NCI-H524 treated with DMSO at 0.1 percent for 48 hours (cell line): ENCODE measurements at places on chromosomes 7 and 10.

GRCh38 chr7:121303422-121304101 is 25.2 kb upstream of the WNT16 start:
- no peak for DNase-seq

DNA sequence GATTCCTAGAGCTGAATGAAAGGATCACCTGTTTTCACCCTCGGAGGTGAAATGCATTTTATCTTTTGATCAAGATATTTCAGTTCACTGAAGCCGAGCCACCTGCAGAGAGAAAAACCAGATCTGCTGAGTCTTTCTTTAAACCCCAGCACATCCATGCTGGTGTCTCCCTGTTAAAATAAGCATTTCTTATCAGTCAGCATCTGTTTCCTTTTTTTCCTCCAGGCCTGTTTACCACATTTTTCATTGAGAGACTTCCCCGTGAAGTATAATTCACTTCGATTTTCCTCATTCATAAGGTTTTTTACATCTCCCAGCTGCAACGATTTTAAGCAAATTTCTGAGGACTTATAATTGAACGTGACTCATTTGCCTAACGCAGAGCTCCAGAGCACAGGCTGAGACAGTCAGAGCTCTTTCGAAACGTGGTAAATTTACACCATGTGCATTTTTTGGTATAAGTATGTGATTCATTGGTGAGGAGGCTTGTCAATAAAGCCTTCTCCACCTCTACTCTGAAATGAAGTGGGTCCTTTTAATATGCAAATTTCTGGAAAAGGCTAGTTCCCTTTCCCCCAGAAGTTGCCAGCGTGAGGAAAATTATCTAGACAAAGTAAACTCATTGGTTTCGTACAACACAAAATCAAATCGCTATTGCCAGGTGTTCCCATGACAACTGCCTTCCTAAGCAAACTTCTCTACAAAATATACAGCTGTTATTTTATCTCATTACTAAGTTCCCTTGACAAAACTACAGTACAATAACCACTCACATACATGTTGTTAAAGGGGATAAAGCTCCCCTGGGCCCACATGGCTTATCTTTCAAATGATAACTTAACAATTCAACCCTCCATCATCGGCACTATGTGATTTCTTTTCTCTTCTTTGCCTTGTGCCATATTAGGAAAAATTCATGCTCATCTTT is 374.8 kb upstream of the AKR1E2 start:
- DNase-seq, result no peak

- DNase-seq, result no peak
Measured at GRCh38 chr10:29181936-29182335, 106.9 kb upstream of the LYZL1 start.

DNA sequence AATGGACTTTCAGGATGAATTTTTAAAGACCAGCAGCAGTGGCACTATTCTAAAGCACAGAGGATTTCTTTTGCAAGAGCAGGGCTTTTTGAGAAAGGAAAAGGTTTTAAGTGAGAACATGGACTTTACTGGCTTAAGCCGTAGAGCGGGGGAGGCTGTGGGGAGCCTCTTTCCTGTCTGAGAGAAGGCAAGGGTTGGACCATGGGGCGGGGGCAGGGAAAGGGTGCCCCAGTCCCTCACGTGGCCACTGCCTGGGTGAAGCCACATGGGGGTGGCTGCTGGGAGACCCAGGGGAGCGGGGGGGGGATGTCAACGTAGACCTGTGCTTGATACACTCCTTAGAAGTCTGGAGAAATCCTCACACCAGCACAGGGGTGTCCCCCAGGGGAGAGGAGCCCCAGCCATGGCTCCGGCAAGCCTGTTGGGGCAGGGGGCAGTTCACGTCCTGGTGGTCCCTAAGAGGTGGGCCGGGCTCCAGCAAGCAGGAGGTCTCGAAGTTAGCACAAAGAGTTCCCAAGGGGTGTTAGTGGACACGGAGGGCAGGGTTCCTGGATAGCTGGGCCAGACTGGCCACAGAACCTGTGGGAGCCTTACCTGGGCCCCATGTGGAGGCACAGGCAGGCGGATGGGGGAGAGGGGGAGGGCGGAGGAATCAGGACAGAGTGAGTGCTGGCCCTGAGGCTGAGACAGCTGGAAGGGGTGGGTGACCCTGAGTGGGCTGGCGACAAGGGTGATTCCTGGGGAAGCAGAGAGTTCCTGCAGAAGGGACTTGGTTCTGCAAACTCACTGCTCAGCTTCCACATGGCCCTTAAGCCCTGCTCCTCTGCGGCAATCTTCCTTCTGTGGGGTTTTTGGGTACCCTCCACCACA is 36.9 kb upstream of the ELFN1 start:
- DNase-seq, result no peak

- DNase-seq, result no peak
Measured at GRCh38 chr10:30992681-30993080, 39.0 kb downstream of the ZNF438 start.

DNA sequence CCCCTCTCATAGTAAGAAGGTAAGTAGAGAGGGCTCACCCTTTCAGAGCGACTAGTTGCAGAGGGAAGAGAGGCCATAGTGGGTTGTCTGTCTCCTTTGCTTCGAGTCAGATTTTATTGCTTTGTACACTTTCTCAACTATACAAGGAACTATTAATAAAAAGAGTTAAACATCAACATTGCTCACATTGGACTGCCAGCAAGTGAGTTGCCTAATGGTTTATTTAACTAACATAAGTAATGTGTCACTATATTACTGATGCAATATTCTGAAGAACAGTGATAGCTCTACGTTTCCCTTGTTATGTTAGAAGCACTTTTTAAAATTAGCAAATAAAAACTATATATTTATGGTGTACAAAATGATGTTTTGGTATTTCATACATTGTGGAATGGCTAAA is 451.0 kb downstream of the GRM8 start:
- DNase-seq, result no peak

DNA sequence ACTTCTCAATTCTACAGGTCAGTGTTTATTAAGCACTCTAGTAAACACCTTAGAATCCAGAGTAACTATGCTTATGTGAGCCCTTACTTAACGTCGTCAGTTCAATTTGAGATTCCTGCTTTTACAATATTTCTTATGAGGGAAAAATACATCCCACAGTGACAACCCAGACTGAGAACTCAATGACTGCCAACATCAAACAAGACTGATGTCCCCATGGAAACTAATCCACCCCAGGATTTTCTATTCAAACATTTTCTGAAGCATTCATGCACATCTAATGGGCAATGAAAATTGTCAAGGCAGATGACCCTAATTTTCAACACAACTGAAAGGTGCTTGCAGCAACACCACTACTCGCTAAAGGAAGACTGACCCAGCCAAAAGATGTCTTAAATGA is 67.0 kb downstream of the ATE1 start:
- no peak for DNase-seq

- DNase-seq, result no peak
Measured at GRCh38 chr7:140145709-140146108, 31.1 kb downstream of the KDM7A start.

DNA sequence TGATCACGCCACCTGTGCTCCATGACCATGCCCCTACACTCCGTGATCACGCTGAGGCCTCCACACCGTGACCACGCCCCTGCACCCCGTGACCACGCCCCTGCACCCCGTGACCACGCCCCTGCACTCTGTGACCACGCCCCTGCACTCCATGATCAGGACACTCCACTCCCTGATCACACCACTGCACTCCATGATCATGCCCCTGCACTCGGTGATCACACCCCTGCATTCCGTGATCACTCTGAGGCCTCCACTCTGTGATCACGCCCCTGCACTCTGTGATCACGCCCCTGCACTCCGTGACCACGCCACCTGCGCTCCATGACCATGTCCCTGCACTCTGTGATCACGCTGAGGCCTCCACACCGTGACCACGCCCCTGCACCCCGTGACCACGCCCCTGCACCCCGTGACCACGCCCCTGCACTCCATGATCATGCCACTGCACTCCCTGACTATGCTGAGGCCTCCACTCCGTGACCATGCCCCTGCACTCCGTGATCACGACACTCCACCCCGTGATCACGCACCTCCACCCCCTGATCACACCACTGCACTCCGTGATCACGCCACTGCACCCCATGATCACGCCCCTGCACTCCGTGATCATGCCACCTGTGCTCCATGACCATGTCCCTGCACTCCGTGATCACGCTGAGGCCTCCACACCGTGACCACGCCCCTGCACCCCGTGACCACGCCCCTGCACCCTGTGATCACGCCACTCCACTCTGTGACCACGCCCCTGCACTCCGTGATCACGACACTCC is 27.7 kb downstream of the STK32C start:
- no peak for DNase-seq

- DNase-seq, result peak; percentile 40
Measured at GRCh38 chr7:141071855-141072547, 1.9 kb upstream of the TMEM178B start.

- DNase-seq, result no peak
Measured at GRCh38 chr10:13669182-13669855, 82.6 kb downstream of the PRPF18 start.

DNA sequence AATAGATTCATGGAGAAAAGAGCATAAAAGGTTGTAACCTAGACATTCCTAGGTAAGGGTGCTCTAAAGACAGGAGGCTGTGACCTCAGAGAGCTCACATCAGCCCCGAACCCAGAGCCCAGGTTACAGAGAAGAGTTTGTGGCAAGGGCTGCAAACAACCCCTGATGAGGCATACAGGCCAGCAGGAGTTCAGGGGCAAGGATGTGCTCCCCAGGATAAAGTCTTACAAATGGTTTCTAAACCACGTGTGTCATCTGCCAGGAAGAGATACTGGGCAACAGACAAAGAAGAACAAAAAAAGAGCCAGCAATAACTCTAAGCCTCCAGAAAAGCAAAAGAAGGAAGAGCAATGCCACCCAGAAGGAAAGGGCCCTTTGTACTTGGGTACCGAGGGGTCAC is 27.7 kb downstream of the NCAPG2 start:
- no peak for DNase-seq

- no peak for DNase-seq
Measured at GRCh38 chr10:17989908-17990767, 38.4 kb downstream of the SLC39A12 start.

- no peak for DNase-seq
Measured at GRCh38 chr7:97174303-97174702, 56.8 kb downstream of the SDHAF3 start.

DNA sequence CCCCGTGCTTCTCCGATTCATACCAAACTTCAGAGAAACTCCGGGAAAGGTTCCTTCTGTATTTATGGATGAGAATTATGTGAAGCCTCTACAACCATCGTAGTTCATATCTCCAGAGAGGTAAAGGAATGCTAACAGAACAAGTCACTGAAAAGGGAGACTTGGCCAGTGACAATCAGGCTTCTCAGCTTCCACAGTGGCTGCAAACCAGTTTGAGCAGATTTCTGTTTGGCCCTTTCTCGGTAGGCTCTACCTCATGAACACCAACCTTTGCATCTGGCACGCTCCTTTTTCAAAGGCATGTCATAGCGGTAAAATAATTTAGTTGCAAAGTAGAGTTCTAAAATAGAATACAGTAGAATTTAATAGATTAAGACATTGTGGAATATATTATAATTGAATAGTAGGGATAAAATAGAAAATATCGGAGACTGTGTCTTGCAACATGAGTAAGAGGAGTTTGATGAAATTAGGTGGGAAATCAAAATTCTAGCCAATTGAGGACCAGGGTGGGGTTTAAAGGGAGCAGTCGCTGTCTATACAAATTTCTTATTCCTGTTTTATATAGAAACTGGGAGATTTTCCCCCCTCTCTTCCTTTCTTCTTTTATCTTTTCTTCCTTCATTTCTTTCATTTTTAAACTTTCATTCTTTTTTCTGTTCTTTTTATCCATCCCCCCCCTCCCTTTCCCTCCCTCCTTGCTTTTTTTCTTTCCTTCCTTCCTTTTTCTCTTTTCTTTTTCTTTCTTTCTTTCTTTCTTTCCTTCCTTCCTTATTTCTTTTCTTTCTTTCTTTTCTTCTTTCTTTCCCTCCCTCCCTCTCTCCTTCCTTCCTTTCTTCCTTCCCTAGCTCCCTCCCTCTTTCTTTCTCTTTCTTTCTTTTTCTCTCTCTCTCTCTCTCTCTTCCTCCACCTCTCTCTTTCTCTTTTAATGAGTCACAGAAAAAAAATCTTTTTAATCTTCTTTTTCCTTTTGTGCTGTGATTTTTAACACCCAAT is 161.5 kb upstream of the KLF6 start:
- DNase-seq, result no peak

- DNase-seq, result no peak
Measured at GRCh38 chr10:58638388-58638787, 125.7 kb downstream of the BICC1 start.

GRCh38 chr7:130432886-130433285 is 7.9 kb downstream of the CEP41 start:
- DNase-seq, result no peak

DNA sequence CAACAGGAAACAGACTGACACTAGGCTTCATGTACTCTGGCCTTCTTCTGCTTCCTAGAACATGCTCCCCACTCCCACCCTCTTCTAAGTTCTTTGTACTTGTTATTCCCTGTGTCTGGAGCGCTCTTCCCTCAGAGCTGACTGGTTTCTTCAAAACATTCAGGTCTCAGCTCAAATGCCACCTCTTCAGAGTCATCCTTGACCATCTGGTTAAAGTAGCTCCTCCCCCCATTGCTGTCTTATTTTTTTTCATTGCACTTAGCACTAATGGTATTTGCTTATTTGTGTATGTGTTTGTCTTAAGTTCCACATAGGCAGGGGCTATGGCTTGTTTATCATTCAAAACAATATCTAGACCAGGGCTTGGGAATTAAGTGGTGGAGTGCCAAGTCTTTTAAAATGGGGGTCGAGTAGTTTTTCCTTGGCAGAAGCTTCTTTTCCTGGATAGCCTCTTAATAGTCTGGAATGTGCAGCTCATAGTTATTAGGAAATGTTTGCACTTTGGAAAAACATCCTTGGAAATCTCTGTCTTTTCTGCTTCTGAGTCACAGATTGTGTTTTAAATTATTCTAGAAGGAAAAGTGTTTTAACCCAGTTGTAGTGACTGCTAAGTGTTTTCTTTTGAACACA is 60.0 kb downstream of the RALA start:
- DNase-seq, result peak; percentile 5

DNA sequence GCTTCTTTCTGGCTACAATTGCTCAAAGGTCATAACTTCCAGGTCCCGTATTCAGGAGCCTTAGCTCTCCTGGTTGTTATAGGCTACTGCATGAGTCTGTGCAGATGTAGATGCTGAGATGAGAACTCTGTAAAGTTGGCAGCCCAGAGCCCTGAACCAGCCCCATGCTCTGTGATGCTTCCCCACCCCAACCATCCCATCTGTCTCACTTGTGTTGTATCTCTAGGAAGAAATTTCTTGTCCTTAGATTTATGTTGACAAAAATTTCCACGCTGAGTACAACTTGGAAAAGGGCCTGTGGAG is 61.2 kb upstream of the EEPD1 start:
- DNase-seq, result no peak

DNA sequence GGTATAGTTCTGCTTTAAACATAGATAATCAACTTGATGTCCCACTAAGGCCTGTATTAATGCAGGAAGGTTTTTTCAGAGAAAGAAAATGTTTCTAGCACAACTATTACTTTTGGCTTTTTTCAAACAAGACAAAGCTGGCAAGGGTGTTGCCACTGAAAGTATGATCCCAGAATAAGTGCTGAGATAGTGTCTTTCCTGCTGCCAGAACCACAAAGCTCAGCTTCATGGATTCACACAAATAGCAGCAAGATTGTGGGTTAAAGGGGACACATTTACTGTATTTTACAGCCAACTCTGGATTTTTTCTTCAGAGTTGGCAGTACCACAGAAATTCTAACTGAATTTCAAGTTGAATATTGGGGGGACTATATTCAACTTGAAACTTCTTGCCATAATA is 4.3 kb downstream of the NCOA4 start:
- DNase-seq, result no peak

GRCh38 chr7:94388540-94388939 is 6.2 kb upstream of the COL1A2 start:
- DNase-seq, result no peak
